Osteoblast (primary cell): ENCODE measurements at places on chromosomes 4 and X.

- no peak for DNase-seq
These were observed 832.4 kb downstream of the STIM2 start for GRCh38 chr4:27692868-27693634.

DNA sequence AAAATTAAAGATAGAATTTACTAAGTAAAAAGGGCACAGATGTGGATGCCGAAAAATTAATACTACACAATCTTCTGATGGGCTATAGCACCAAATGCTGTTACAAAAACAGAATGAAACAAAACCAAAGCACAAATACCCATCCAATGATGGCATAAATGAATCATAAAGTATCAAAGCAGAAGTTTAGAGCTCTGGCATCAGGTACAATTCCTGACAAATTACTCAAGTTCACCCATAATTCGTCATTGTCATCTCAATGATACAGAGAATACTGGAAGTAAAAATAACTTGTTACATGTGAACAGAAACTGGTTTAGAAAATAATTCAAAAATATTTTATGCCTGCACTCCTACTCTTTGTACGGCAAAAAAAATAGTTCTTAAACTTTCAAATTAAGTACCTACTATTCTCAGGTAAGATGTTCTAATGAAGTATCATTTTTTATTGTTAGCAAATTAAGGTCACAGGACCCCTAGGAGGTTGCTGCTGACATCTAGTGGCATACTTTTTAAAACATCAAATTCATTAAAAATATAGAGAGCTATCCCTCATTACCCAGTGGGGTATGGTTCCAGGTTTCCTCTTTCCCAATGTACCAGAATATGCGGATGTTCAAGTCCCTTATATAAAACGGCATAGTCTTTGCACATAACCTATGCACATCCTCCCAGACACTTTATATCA lies 126.1 kb downstream of the INPP4B start:
- peak; percentile 64 for DNase-seq

- no peak for DNase-seq
These were observed 95.7 kb downstream of the ANTXR2 start for GRCh38 chr4:79977131-79977840.

- no peak for DNase-seq
These were observed 67.4 kb upstream of the SMAD1 start for GRCh38 chr4:145414226-145414625.

GRCh38 chr4:186900232-186900900 lies 176.7 kb upstream of the FAT1 start:
- DNase-seq = peak; percentile 87

GRCh38 chr4:102104278-102104677 lies 241.0 kb downstream of the SLC39A8 start:
- no peak for DNase-seq
